ENCODE measurements at places on chromosomes 1 and 21.

DNA sequence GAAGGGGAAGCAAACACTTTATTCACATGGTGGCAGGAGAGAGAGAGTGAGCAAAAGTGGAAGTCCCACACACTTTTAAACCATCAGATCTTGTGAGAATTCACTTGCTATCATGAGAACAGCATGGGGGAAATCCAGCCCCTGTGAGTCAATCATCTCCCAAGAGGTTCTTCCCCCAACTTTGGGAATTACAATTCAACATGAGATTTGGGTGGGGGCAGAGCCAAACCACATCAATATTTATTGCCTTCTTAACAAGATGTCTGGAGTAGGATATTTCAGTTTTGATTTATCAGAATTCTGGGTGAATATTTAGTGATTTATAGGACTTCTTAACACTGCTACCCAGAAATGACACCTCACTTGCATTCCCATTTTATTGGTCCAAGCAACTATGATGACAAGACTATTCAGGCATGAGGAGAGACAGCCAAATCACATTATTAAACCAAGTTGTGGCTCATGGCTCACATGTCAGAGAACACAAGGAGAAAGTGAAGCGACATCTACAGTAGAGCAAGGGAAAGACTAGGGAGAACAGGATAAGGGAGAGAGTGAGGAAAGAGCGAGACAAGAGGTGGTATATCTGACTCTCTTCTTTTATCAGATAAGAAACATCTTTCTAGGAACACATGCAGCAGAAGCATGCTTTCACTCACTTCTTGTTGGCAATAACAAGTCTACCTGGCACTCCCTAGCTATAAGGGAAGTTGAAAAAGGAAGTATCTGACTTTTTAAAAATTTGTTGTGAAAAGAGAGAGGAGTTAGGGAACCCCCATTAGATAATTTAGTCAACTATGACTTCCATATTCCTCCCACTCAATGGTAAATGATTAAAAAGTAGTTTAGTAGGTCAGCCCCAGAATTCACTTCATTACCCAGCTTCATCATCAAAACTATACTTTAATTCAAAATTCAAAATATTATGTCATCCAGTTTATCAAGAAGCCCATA lies 36.6 kb upstream of the PTPRC start:
- DNase-seq, result no peak

DNA sequence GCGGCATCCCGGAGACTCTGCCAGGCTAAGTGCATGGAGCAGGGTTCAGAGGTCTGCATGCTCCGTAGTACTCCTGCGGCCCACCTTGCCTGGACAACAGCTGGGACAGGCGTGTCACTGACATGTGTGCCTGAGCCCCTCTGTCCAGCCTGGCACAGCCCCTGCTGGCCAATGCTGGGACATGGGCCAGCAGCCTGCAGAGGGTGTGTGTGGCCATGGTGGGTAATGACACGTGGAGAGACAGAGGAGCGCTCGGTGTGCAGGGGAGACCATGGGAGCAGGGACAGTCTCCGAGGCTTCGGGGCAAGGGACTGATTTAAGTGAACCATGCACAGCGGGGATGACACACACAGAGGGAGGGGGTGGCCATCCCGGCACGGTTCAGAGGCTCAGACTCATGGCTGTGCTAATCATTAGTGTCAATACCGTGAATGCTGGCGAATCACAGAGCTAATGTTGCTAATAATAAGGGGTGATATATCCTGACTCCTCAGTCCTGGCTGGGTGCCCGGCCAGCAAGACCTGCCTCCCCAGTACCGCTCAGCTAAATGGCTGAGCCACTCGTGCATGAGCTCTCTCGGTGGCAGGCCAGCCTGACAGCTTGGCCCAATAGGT lies 41.5 kb downstream of the IGSF21 start:
- no peak for DNase-seq

DNA sequence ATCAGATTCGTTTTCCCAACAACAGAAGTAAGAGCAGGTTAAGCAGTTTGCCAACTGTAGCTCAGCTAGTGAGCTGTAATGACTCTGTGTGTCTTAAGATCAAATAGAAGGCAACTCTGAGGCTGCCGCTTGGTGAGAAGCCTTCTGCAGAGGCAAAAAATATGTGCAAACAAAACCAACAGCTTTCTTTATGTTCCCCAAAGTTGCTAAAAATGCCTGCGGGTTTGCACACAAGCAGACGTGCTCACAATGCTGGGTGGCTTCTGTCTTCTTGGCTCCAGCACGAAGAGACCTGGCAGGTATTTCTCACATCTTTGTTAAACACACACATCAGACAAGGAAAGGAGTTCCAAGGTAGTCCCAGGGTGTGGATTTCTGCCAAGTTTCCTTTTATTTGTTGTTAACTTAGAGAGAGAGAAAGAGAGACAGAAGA lies 158.9 kb upstream of the JUN start:
- DNase-seq, result no peak

DNA sequence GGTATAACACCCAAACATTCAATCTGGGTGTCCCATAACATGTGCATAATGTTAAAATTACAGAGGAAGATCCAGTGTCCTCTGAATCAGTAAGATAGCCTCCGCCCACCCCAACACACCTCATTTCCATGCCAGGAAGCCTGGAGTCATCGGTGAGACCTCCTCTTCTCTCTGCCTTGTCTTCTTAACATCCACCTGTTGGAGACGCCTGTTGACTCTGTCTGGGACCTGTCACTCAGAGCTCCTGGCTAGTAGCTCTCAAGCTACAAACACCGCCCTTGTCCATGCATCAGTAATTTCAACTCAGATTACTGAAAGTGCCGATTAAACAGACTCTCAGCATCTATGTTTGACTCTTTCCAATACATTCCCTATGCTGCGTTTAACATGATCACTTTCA lies 27.4 kb downstream of the KCNJ15 start:
- no peak for DNase-seq

DNA sequence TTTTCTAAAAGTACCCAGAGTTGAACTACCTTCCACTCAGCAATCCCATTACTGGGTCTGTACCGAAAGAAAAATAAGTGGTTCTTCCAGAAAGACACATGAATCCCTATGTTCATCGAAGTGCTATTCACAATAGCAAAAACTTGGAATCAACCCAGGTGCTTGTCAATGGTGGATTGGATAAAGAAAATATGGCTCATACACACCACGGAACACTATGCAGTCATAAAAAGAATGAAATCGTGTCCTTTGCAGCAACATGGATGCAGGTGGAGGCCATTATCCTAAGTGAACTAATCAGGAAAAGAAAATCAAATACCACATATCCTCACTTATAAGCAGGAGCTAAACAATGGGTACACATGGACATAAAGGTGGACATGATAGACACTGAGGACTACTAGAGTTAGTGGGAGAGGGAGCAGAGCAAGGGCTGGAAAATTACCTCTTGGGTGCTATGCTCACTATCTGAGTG lies 32.9 kb upstream of the JUN start:
- no peak for DNase-seq

DNA sequence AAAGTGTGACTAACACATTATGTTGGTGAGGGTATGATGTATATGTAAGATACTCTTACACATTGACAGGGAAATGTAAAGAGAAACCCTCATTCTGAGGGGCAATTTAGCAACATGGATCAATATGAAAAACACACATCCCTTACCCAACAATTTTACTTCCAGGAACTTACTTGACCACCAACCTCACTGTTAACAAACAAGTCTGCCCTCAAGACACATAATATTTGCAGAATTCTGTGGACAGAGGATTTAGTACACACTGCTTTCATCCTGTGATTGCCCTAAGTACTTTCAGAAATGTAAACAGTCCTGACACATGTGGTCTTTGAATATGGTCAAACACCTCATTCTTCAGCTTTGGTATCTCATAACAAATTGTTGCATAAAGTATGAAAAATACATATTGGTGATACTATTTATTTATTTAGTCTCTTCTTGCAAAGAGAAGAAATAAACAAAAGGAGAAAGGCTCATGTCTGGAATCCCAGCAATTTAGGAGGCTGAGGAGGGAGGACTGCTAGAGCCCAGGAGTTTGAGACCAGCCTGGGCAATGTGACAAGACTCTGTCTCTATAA lies 6.9 kb downstream of the USP48 start:
- DNase-seq, result no peak

DNA sequence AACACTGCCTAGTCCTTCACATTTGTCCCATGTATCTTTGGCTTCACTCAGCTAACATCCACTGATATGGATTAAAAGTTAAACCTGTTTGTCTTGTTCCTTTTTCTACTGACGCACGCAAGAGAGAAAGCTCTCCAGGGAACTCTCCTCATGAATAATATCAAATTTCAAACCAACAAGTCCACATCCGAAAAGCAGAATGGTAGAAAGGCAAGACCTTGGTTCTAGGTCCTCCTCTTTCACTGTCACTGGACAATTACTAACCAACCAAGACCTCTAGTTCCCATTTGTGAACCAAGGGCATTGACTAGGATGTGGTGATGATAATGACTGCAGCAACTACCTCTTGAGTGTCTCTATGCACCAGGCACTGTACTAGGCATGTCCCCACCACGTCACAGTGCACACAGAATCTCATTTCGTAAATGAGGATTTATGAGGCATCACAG lies 8.4 kb downstream of the PLPP3 start:
- no peak for DNase-seq
